KBM-7 (cell line): ENCODE measurements at places on chromosomes 13 and 19.

DNA sequence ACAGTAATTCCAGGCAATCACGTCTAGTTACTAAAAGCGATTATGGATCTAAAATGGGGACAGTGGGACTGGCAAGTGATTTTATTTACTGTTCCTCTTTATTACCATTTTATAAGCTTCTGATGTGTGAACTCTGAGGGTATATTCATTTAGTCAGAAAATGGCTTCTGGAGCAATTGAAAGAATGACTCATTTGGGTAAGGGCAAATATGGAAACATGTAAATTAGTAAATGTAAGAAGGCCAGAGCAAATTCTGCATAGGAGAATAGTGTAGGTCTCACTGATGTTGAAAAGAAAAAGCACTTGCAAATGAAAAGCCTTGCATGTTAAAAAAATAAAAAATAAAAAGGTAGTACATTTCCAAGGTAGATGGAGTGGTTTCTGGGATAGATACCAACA, 262.2 kb downstream of the KLF5 start:
- no peak for DNase-seq

DNA sequence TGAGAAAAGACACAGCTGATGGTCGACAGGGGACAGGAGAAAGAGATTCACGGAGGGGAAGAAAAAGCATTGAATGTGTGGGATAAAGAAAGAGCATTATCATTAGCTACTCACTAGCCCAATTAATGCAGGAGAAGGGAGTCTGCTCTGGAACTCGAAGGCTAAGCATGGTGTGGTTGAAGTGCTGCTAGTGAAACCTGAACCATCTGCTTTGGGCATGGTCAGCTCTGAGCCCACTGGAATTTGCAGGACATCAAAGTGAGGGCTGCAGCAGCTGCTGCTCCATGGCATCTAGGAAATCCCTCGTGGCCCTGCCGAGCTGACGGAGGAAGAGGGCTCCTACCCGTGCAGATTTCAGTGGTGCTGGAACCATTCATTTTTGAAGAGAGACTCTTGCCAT, 320.3 kb downstream of the ATP8A2 start:
- DNase-seq = no peak

DNA sequence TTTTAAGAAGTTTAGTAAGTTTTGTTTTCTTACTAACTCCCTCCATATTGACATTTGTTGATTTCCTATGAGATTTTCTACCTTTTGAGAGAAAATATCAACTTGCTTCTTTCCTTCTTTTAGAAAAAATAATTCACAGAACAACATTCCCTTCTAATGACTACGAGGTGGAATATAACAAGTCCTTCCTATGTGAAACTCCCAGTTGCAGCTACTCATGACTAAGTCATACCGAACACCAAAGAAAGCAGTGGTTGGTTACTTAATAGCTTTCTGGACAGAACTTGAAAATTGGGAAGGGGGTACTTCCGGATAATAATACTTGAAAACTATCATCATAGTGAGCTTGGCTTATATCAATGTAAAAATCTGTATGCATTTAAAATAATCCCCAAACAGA, 144.8 kb downstream of the DACH1 start:
- no peak for DNase-seq

GRCh38 chr13:99429670-99430069, 71.6 kb upstream of the TM9SF2 start:
- DNase-seq = no peak

DNA sequence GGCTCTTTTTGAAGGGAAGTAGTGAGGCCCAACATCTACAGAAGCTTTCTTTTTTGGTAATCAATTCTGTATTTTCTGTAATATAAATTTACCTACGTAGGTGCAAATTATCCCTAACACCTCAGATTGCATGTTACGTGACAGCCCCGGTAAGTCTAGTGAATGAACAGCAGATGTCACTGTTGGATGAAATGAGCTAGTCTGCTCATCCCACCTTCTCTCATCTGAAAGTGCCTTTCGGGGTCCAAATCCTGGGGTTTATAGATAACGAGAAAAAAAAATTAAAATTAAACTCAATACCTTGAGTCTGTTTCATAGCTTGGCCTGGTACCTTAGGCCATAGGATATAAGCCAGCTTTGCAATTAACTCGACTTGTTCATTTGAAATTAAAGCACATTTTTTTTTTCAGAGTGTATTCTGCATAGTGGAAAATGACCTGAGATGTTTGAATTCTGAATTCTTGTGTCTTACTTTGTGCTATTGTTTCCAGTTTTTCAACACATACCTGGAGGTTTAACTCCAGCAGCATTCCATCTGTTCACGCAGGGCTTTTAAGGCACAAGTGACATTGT, 548.2 kb downstream of the GPC5 start:
- DNase-seq = peak; percentile 55

- DNase-seq = no peak
Observed at GRCh38 chr13:25902891-25903341, 148.9 kb downstream of the SHISA2 start.

DNA sequence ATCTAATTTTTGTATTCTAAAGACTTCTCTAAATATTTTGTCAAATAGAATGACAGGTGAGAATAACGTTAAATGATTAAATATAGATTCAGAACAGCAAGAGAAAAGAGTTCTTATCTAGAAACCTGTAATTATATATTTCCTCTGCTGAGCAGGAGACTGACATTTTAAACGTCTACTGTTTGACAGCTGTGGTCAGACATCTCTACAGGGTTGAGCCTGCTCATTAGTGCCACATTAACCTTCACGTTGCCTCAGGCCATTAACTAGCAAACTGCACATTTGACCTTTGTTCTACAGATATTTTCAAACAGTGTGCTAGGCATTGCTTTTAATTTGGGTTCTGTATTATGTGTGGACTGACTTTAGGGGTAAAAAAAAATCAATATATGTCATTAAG, 347.5 kb downstream of the GPC5 start:
- DNase-seq = no peak

GRCh38 chr13:113781571-113781970, 22.5 kb downstream of the TMEM255B start:
- DNase-seq = no peak

DNA sequence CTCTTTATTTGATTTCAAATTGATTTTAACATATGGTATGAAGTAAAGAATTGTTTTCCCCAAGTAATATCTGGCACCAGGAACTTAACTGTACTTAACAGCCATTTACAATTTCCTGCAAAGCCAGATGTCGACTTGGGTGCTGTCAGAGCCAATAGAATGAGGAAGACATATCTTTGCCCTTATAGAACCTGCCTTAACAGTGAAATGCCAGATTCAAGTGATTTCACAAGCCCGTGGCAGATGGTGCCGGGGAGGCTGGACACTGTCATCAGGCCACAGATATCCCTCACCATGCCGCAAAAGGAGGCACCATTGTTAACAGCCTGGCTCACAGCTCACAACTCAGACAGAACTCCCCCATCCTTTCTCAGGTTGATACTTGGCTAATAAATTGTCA, 48.7 kb downstream of the ESD start:
- peak; percentile 59 for DNase-seq

- DNase-seq = no peak
Observed at GRCh38 chr19:39746836-39747529, 9.2 kb upstream of the CLC start.

DNA sequence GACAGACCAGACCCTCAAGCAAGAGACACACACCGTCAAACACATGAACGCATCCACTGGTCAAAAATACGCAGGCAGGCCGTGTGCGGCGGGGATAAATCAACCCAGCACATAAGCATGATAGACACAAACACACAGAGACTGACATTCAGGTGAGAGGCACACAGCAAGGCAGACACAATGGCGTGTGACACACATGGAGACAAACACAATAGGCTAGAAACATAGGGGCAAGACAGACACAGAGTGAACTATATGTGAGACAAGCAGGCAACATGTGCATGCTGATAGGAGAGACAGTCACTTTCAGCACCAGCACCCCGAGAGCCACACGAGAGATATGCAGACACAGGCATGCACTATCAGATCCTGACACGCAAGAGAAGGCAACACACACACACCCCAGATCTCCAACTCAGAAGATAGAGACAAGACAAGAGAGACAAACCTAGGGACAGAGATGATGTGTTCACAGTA, 6.9 kb upstream of the JUNB start:
- no peak for DNase-seq

- peak; percentile 42 for DNase-seq
Observed at GRCh38 chr19:441213-441836, 19.5 kb downstream of the SHC2 start.

- DNase-seq = no peak
Observed at GRCh38 chr19:990119-990571, 6.0 kb downstream of the WDR18 start.

DNA sequence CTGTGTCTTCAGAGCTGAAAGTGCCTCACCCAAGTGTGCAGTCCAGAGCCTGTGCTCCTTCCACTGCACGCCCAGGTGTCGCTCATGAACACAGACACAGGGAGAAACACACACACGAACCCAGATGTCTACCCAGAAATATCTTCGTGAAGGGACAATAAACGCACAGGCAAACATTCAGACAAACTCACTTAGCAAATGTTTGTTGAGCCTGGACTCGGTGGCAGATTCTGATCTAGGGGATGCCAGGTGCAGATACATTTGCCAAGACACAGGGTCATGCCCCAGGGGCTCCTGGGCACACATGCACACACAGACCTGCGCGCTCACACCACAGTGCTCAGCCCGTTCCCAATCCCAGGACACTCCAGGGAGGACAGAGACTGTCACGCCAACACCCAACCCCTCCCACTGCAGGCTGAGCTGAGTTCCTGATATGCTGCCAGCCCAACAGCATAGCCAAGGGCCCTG, 31.9 kb downstream of the SCGB2B2 start:
- DNase-seq = no peak

- DNase-seq = no peak
Observed at GRCh38 chr19:45058622-45059159, 17.6 kb downstream of the ZNF296 start.

DNA sequence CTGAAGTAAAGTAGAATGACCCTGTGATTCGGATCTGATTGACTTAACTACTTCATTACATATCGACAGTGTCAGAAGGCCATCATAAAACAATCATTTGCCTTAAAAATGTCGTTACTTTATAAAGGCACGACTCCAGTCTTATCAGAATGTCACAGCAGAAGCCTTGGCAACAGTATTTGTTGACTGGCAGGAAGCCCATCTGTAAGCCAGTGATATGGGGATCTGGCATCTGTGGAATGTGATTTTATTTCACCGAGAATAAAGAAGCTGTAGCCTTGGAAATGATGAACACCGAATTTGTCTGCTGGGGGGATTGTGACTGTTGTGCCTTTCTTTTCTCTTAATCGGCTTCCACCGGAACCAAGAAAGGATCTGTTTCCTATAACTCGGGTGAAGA, 362.5 kb downstream of the TDRD3 start:
- DNase-seq = no peak

- no peak for DNase-seq
Observed at GRCh38 chr13:90177512-90177911, 1170.0 kb upstream of the MIR17HG start.

GRCh38 chr19:12628040-12629022, 17.6 kb downstream of the ZNF791 start:
- peak; percentile 26 for DNase-seq

GRCh38 chr13:19597523-19597922, 35.9 kb upstream of the MPHOSPH8 start:
- DNase-seq = no peak

- no peak for DNase-seq
Observed at GRCh38 chr13:76014406-76015318, 378.5 kb downstream of the LMO7 start.

- DNase-seq = no peak
Observed at GRCh38 chr19:30742406-30742938, 370.3 kb downstream of the ZNF536 start.

- no peak for DNase-seq
Observed at GRCh38 chr13:83879431-83880171, 2.7 kb downstream of the SLITRK1 start.

- peak; percentile 3 for DNase-seq
Observed at GRCh38 chr13:78326633-78327032, 276.7 kb downstream of the POU4F1 start.

- DNase-seq = no peak
Observed at GRCh38 chr13:79287939-79288795, 117.9 kb downstream of the RBM26 start.

DNA sequence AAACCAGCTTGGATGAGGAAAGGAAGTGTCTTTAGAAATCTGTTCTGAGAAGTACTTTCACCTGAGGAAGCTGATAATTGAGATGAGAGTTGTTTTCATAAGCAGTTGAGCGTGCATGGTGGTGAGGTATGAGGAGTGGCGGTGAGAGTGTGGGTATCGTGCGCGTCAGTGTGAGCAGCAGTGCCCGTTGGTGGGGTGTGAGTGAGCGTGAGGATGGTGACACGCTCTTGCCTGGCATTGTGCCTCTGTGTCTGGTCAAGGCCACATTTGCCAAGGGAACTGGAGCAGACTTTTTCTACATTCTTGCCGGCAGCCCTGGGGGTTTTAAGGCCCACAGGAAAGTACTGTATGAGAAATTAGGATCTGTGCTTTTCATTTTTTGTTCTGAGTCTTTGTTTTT, 36.5 kb upstream of the TEX29 start:
- DNase-seq = no peak

GRCh38 chr13:107238262-107238981, 670.5 kb upstream of the ARGLU1 start:
- no peak for DNase-seq

- DNase-seq = no peak
Observed at GRCh38 chr13:67156723-67157060, 73.4 kb downstream of the PCDH9 start.

GRCh38 chr19:7674010-7675005, 2.6 kb upstream of the MCEMP1 start:
- peak; percentile 90 for DNase-seq

- peak; percentile 64 for DNase-seq
Observed at GRCh38 chr13:24053519-24054251, 106.8 kb upstream of the SPATA13 start.

DNA sequence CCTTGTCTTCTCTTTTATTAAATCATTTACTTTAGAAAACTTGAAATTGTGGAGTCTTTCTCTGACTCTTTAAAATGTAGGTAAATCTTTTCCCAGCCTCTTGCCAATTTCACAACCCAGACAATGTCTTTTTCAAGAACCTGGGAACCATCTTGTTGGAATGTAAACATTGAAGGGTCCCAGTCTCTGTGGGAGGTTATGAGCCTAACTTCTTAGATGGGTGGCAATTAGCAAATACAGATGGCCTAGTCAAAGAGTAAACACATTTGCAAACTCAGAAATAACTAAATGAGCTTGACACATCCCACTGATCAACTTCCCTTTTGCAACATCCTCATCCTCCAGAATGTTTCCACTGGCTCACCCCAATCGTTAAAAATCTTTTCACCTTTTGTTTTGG, 721.0 kb downstream of the PCDH9 start:
- DNase-seq = no peak

DNA sequence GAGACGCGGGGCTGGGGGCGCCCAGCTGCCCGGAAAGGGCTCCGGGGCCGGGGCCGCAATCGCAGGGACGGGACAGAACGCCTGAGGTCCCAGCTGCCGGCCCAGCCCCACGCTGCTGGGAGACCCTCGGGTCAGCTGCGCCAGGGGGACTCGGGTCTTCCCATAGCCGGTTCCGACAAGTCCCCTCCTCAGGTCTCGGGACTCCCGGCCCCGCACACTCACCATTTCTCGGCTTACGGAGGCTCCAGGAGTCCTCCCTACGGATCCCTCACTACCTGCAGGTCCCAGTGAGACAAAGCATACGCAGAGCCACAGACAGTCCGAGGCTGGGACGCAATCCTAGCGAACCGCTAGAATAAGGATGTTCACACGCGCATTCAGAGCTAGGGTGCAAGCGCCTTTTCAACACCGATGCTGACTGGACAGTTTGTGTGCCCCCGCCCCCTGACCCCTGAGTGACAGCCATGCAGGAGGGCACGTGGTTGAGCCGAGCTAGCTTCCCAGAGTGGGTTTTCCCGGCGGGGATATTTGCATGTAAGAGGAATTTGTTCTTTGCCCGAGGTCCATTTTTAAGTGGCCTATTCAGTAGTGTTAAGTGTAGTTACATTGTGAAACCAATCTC, 13.6 kb downstream of the ZNF490 start:
- no peak for DNase-seq
